ENCODE measurements at places on chromosomes 4 and X.

DNA sequence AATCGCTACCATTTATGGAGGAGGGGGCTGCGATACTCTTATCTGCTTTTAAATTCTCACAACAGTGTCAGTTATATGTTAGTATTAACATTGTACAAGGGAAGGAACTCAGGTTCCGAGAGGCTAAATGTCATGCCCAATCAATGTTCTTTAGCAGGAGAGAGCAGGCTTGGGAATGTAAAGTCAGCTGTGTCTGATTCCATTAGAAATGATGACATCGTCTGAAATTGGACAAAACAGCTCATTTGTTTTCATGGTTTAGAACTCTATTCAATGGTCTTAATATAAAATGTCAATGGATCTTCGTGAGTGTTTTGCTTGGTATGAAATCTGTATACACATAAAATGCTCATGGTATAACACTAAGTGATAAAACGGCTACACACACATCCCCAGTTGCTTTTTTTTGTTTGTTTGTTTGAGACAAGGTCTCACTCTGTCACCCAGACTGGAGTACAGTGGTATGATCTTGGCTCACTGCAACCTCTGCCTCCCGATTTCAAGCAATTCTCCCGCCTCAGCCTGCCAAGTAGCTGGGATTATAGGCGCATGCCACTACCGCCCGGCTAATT is 11.9 kb upstream of the SH3KBP1 start:
- DNase-seq = peak; percentile 63

GRCh38 chr4:122005064-122005755 is 53.4 kb upstream of the TRPC3 start:
- peak; percentile 64 for DNase-seq

DNA sequence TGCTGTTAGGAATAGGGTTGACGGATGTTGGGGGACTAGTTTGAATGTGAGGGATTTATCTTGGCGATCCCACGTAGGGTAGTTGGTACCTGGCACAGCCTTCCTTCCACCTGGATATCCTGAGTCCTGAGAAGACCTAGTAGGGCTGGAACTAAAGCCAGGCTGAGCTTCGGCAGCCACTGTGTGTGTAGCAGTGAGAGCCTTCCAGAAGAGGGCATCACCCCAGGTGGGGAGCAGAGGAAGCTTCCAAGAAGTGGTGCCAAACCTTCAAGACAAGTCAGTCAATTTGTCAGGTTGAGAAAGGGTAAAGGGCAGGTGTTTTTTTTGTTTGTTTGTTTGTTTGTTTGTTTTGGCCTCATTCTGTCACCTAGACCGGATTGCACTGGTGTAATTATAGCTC is 1.2 kb upstream of the FGFBP2 start:
- DNase-seq = no peak

GRCh38 chr4:135994360-135994759 is 1537.9 kb downstream of the PCDH18 start:
- DNase-seq = no peak

- no peak for DNase-seq
Measured at GRCh38 chr4:37008199-37008598, 236.3 kb upstream of the NWD2 start.

DNA sequence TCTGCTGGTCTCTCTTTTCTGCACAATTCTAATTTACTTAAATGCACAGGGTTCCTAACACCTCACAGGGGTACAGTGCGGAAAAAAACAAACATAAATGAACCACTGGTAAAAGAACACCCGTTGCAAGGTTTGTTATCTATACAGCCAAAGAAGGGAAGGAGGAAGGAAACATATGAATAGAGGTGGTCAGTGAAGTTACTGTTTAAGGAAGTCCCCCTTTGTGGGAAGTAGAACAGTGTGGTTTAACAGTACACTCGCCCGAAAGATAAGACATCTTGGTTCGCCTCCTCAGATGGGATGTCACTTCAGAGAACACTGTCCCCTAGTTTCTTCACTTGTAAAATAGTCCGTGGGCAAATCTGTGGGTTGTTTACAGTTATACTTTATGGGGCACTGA is 57.5 kb downstream of the TEC start:
- DNase-seq = no peak

GRCh38 chr4:79598801-79599200 is 190.8 kb upstream of the GK2 start:
- DNase-seq = no peak

DNA sequence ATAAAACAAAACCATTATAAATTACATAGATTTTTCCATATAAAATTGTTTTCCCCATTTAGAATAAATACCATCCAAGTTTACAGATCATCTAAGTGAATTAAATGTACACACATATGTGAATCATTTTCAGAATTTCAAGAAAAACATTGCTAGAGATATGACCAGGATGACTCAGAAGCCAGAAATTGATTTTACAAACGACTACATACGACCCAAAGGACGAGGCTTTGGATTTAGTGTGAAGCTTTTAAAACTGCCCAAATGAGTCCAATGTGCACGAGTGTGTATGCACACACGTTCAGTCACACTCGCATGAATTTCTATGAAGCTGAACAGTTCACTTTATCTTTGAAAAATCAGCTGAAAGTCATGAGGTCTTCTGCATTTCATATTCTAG is 37.9 kb downstream of the MFAP3L start:
- DNase-seq = no peak

GRCh38 chr4:123229286-123229685 is 167.3 kb upstream of the SPRY1 start:
- DNase-seq = no peak

DNA sequence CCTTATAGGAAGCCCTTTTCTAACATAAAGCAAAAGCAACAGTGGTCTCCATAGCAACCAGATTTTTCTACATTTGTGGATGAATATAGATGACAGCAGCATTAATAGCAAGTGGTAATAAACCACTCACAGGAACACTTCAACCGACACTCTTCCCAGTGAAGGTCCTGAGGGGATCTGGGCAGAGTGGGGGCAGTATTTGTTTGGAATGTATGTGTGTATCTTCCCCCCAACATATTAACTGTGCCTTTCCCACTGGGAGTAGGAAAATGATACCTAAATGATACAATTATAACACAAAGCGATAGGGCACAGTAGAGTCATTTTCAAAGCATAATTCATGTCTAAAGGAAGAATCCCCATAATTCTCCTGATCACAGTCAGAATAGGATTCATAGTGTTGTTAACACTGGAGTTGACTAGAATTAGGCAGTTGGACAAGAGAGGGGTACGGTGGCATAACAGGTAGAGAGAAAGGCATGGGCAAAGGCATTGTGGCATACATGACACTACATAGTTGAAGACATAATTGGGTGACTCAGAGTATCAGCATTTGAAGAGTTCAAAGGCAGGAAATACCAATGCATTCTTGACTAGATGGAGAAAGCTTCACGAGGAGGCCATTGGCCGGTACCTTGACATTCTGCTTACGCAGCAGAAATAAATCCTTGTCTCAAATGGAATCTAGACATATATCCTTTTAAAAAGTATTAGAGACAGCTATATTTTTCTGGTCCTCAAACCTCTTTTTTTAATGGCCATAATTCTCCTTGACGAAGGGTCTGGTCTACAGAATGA is 15.2 kb downstream of the CAPN6 start:
- no peak for DNase-seq

DNA sequence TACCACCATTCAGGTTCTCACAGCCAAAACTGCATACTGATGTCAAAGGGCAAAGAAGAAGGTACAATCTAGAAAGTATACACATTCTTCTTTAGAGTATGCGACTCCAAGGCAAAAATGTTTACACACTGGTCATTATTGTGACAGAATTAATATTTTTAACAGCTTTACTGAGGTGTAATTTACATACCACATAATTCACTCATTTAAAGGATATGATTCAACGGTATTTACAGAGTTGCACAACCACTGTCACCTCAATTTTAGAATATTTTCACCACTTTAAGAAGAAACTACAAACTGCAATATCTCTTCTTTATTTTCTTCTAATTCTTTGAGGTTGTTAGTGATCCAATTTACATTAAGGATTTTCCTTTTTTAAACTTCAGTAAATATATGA is 325.4 kb upstream of the SMIM31 start:
- DNase-seq = no peak

DNA sequence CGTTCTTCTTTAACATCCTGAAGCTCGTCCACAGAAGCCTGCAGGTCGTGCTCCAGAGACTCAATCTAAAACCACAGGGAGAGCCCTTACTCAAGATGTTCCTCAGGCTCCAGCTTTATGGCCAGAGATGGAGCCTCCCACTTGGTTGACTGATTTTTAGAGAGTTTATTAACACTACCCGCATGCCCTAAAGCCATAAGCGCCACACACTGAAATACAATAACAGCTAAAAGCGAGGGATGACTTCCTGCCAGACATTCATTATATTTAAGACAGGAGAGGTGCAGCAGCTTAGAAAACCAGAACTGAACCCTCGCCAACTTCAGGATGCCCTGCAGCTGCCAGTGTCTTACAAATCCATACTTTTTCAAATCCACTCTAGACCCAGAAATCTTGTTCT is 42.0 kb downstream of the SOD3 start:
- no peak for DNase-seq

DNA sequence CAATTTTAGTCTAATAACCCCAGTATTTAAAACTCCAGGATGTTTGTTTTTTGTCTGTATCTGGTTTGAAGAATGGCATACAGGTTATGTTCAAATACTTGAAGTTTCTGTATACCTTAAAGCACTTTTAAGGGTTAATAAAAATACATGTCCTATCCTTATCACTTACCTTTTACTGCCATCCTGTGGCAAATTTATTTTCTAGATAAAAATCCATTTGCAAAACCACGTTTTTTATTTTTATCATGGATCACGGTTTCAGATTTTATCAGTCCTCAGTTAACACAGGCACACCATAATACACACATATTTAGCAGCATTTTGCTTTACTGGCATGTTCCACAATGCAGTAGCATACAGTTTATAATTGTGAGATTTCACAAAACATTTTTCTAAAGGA is 113.3 kb upstream of the H2AZ1 start:
- no peak for DNase-seq

DNA sequence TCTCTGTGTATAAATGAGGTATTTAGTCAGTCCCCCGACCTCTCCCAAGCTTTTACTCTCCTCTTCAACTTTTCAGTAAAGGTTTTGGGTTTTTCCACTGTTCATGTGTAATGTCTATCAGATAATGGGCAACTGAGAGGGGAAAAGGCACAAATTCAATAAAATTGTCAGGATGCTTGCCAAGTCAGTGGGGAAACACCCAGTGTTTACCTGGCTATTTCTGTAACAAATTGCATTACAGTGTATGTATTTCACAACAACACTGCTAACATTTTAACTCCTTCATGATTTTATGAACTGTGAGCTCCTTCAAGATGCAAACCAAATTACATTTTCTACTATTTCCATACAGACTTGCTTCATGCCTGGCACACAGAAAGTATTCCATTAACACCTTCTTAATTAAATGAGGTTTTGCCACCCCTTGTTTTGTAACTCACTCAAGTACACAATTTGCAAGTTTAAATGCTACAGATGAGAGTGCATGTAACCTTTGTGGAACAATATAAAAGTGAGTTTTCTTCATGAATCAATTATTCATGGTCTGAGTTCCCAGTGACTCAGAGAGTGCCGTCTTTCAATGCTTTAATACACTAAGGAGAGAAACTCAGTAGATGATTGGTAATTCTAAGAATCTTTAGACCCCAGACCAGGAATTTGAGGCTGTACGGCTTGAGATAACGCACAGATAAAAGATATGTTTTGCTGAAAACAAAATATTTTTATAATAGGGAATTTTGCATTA is 149.8 kb upstream of the TLL1 start:
- no peak for DNase-seq

GRCh38 chrX:108494406-108495090 is 54.9 kb downstream of the COL4A5 start:
- no peak for DNase-seq

- no peak for DNase-seq
Measured at GRCh38 chr4:30002341-30002740, 717.8 kb upstream of the PCDH7 start.
